Activated T-helper 1 cell treated with Interleukin-2 at 50 U/mL for 16 hours (primary cell): ENCODE measurements at places on chromosomes 6 and 20.

DNA sequence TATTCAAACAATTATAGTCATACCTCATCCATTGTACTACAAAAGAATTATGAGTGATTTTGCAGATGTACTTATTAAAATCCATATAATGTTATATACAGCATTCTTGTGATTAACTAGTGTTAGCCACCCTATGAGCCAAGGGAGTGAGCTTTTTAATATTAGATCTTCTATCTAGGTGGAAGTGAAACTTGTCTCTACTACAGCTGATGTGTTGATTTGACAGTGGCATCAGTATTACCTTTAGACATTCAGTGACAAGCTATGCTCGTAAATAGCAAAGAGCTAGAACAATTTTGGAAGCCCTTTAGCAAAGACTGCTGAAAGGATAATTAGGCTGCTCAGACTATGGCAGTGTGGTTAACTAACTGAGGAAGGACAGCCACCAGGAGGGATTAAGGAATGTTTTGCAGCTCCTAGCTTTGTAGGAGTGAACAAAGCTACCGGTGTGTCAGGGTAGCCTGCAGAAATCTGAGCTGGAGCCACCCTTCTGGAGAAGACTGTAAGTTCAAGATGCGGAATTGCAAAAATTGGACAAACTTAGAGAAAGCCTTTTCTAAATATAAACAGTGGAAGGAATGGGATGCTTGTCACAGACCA is 73.7 kb downstream of the AFG1L start:
- no peak for DNase-seq

DNA sequence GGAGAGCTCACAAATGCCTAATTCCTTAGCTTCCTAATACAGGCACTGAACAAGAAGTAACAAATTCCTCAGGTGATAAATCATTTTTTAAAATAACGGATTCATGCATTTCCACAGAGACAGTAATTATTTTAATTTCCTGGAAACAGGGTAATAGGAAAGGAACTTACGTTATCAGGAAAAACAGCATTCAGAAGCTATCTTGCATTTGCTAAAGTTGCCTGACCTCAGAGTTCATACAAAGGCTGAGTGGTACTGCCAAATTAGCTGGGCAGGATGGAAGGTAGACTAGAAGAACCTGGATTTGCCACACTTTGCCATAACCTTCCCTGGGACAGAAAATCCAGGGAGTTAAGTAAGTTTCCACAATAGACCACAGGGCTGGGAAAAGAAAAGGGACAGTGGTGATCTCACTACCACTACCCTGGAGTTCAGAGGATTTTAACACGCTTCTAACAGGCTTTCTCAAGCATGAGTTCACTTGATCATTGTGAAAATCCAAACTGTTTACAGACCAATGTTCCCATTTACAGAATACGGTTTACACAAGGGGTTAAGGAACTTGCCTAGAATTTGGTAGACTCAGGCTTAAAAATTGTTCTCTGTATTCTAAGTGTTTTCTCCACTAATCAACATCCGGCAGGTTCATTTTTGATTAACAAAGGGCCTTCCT is 57.0 kb downstream of the KIF13A start:
- DNase-seq, result no peak

DNA sequence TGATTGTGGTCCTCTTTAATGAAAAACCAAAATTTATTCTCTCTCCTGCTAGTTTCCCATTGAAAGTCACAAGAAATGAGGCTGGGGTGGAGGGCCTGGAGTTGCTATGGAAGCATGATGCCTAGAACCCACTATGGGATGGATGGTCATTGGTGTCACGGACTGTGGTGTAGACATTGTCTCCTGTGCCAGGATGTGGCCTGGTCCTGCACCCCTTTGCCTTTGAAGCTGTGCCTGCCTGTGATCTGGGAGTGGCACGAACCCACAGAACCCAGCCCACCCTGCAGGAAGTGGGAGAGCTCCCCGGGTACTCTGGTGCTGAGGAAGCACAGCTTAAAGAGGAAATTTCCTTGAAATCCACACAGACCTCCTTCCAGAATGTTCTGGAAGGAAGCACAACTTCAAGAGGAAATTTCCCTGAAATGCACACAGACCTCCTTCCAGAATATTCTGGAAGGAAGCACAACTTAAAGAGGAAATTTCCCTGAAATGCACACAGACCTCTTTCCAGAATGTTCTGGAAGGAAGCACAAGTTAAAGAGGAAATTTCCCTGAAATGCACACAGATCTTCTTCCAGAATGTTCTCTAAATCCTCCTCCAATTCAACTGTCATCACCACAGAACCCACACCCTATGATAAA is 105.6 kb downstream of the CDH26 start:
- no peak for DNase-seq

DNA sequence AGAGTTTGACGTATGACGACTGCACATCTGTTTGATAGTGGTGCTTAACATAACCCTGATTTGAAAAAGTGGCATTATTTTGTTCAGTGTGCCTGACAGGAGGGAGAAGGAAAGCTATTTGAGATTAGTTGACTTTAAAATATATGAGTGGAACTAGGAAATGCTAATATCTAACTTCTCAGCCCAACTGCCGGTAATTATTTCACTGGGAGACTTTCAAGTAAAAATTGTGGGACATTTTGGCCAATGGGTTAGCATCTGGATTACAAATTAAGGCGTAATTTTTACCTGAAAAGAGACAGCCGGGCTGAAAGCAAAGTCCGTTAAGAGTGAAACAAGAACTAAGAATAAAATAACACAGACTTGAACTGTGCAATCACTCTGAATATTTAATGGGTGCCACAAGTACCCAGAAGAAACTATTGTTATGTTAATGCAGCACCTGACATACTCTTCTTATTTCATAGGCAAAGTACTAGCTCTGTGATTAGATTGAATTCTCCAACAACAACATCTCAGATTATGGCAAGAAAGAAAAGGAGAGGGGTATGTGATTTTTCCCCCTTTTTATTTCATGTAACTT is 2.0 kb downstream of the HEY2 start:
- no peak for DNase-seq

GRCh38 chr6:140379919-140380318 is 1005.5 kb upstream of the CITED2 start:
- no peak for DNase-seq

DNA sequence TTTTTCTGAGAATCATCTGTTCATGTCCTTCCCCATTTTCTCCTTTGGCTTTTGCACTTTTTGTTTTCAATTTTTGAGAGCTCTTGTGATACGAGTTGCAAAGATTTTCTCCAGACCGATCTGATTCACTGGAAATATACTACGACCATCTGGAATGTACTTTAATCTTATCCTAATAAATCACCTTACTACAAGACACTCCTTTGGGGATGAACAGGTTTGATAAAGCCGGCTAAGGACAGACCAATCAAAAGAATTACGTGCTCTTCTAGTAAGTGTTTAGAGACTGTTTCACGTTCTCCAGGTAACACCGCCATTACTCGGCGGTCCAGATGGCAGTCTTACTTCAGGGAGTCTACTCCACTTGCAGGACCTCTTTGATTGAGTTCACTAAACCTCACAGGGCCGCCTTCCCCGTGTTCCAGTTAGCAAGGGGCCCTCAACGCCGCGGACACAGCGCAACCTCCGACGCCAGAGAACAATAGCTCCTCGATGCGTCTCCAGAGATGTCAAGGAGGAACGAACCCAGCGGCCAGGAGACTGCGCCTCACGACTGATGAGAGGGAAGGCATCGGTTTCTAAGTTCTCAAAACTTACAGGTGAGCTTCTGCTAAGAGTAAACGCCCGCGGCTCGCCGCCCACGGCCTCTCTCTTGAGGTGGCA is 920 bp upstream of the WTAP start:
- no peak for DNase-seq

DNA sequence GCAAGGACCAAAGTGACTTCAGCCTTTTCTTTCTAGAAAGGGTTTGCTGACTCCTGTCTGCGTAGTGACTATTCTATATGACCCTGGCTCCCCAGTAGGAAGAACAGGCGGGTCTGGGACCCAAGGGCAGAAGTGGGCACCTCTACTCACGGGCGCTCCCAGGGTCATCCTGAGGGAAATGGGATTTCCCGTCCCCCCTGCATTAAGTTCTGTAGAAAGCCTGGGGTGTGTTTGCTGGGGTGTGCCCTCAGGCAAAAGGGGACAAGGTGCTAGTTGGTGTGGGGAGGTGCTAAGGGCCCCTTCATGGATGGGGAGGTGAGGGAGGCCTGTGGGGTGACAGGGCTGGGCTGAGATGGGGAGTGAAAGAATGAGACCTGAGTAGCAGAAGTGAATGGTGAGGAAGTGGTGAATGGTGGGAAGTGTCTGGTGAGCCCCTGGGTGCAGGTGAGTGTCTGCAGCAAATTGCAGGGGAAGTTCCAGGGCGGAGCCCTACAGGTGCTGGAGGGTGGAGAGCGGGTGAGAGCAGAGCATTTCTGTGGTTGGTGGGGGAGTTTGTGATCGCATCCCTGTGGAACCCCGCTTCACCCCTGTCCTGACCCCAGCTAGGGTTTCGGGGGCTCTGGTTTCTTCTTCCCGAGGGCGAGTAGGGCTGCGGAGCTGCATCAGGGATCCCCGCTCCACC is 21.1 kb downstream of the RAET1L start:
- no peak for DNase-seq

- DNase-seq, result no peak
These were observed 275.4 kb downstream of the TSHZ2 start for GRCh38 chr20:53247468-53248103.

GRCh38 chr20:38298768-38299288 is 5.1 kb upstream of the BPI start:
- no peak for DNase-seq

DNA sequence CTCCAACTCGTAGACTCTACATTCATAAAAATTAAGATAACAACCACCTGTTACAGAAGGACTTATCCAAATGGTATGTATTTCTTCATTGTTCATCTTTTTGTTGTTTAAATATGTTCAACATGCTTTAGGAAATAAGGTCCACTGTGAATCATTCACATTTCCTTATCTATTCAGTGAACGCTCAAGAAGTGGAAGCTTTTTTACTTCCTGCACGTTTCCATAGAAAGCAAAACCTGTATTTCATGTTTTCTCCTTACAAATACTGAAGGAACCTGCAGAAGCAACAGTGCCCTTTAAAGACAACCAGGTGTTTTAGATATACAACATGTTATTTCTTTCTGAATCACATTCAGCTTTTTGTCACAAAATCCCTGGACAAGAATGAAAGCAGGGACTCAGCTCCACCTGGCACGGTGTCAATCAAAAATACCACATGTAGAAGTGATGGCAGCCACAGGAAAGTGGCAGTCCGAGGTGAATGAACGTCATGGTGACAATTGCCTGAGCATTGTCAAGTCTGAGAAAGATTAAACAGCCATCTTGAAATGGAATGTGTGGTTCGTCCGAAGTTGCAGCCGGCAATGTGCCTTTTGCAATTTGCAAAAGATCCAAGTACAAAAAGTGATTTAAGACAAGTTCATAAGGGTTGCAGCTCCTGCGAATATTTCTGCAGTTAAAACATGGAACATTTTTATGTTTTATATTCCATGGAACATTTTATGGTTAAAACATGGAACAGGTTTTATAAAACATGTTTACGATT is 66.7 kb upstream of the RIPOR2 start:
- DNase-seq, result no peak

- DNase-seq, result no peak
These were observed 173.7 kb downstream of the BCAS1 start for GRCh38 chr20:53896647-53897046.

- DNase-seq, result no peak
These were observed 215.6 kb upstream of the HEY2 start for GRCh38 chr6:125533710-125534397.

- no peak for DNase-seq
These were observed 479.0 kb upstream of the NRSN1 start for GRCh38 chr6:23647045-23647444.

GRCh38 chr20:62449951-62450691 is 22.8 kb upstream of the RBBP8NL start:
- DNase-seq, result no peak

DNA sequence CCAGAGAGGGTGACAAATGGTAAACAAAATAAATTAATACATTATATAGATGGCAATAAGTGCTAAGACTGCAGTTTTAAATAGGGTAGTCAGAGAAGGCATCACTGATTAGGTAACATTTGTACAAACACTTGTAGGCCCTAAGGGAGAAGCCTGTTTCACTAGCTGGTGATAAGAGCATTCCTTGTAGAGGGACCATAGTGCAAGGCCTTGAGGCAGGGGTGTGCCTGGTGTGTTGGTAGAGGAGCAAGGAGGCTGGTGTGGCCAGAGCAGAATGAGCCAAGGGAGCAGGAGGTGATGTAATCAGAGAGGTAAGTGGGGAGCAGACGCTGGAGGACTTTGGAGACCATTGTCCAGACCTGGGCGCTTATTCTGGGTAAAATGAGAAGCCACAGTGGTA is 70.7 kb downstream of the ANKRD6 start:
- DNase-seq, result no peak

GRCh38 chr6:30684386-30685156 is 1.9 kb downstream of the PPP1R18 start:
- DNase-seq, result peak; percentile 34

DNA sequence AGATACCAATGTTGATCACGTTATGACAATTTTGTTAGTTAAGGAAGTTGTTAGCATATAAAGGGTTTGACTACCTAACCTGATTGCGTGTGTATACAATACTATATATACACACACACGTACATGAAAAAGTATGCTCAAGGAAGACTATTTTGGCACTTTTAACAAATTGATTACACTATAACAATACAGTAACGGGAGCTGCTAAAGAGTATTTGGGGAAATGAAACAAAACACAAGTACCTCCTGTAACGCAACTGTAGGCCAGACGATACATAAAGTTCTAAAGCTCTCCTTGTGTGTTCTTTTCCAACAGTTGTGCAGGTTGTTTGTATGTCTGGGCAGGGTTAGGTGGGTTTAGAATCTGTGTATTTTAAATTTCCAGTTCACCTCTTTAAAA is 98.7 kb downstream of the PLEKHG1 start:
- DNase-seq, result no peak

DNA sequence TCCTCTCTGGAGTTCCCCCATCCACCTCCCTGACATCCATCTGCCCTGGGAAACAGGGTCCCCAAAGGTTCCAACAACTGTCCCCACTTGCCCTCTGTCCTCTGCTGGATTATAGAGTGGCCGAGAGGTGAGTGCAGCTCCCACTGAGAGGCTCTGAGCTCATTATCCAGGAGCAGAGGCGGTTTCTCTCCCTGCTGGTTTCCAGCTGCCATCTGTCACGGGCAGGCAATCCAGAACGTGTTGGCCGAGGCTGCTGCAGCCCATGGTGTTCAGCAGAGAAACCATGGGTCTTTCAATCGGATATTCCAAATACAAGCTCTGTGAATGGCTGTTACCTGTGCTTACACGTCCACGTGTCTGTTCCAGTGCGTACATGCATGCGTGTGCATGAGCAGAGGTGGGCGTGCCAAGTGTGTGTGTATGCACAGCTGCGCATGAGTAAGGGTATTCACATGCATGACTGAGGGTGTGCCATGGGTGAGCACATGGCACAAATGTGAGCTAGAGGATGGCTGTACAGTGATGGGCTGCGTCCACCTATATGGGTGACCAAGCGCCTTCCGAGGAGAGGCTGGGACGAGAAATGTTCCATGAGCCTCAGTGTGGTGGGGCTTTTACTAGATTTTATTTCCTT is 183.7 kb upstream of the PMEPA1 start:
- DNase-seq, result no peak

DNA sequence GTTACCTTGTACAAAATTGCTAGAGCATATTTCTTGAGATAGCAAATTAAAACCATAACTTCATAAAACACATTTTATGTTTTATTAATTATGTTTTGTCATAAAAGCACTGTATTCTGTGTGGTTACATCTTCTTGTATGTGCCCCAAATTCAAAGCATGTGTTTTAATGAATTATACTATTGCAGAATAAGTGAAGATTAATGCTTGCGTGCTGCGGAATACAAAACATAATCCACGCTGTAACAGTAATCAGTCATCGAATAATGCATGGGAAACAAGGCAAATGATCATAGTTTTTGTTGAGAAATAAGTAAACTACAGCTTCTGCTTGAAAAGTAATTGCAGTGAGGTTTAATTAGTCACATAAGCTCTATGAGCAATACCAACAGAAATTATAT is 459.2 kb upstream of the SOX4 start:
- no peak for DNase-seq
